Thyroid gland (tissue), 4 donors: ENCODE measurements at places on chromosomes 7 and 10. TPM values are rescaled to one million over a fixed set of nuclear protein-coding genes. Genes with fewer than 3 reads are reported as not detected.

DNA sequence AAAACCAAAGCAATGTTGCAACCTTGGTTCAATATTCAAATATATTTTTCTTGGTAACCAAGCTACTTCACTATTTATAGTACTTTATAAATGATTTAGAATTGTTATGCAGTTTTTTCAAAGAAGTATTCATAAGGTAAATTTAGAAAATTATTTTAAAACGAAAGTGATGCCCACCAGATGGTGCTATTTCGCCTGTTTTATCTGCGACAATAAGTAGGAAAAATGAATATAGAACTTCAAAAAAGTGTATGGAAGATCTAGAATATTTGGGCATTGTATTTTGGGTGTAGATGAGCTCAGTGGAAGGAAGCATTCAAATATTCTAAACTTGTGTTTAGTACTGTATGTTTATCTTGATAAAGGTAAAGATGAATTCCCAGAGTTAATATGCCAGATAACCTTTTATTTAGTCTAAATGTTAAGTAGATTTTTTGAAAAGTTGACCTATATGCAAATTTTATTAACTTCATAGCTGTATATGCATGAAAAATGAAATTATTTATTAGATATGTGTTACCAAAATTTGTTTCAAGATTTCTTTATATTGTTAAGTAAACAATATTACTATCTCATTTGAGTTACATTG is 93.2 kb downstream of the ADK start:
- H3K36me3 ChIP-seq, result peaks cover 6% of the 10 kb centered on the region
- no peaks in the 10 kb centered on the region for H3K27me3 ChIP-seq
- DNase-seq, result peak; percentile 21
- H3K27ac ChIP-seq, result no peak overlapping the region
- H3K4me3 ChIP-seq, result no peak overlapping the region

The RBP4 gene
- total RNA-seq, result 1.9 TPM

DNA sequence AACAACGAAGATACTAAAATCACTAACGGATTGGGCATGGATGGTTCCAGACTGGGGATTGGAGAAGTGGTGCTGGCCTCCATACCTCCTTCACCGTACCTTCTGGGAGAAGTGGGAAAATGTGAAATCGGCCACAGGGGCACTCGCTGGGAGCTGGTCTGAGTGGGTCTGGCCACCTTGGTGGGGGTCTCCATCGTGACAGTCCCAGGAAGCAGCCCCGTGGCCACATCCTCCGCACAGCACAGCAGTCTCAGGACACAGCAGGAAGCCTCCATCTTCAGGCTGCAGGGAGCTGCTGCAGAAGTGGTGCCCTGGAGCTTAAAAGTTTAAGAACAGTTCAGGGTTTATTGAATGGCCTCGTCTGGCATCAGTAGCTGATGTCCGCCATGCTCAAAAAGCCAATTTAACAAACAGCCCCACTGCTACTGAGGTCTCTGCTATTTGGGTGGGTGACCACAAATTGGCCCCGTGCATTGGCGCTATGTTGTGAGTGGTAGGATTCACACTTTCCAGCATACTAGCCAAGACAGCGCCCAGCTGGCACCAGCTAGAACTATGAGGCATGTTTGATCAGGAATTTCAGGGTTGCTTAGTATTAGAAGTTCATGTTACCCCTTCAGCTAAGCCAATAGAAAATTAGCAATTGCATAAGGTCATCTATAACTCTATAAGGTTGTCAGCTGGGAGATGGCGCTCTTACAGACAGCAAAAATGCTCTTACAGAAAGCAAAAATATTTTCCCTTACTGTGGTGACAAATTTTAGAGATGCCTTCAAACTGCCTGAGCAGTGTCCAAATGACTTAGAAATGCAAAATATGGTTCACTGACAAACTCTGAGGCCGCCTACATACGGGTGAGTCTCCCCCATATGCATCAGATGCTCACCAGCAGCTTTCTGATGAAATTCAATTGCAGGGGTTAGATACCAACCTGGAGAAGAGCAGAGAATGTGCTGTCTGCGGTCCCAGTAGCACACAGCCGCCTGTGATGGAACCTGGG is 17.0 kb downstream of the PKD1L1 start:
- no peaks in the 10 kb centered on the region for H3K27me3 ChIP-seq
- no peaks in the 10 kb centered on the region for H3K36me3 ChIP-seq
- no peak overlapping the region for H3K27ac ChIP-seq
- H3K4me3 ChIP-seq, result no peak overlapping the region
- no peaks in the 10 kb centered on the region for H3K4me1 ChIP-seq

DNA sequence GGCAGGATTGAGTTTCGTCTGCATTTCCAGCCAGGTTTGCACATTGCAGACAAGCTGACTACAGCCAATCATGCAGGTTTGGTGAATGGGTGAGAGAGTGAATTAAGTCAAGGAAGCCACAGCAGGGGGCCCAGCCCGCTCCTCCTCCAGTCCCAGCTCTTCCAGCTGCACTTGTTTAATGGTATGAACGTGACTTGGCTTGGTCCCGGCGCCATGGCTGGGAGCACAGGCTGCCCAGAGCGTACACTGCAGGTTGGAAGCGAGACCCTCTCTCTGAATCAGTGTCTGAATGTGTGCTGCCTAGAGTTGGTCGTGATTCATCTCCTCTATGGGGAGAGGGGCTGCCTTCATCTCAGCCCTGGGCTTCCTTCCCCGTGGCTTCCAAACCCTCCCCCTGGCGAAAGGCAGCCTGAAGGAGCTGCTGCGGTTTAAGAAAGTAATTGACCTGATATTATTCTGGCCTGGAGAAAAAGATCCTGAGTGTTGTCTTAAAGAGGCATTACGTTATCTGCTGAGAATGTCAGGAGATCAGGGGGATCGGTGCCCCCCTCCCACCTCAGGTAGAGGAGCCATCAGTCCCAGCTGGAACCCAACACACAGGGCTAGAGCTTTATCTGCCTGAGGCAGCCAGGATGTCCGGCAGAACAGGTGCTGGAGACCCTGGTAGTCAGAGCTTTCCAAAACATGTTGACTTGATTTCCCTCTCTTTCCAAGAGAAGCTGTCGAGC is 132.1 kb downstream of the COL26A1 start:
- no peak overlapping the region for H3K27ac ChIP-seq
- DNase-seq, result peak; percentile 20
- no peaks in the 10 kb centered on the region for H3K36me3 ChIP-seq
- H3K27me3 ChIP-seq, result no peaks in the 10 kb centered on the region

DNA sequence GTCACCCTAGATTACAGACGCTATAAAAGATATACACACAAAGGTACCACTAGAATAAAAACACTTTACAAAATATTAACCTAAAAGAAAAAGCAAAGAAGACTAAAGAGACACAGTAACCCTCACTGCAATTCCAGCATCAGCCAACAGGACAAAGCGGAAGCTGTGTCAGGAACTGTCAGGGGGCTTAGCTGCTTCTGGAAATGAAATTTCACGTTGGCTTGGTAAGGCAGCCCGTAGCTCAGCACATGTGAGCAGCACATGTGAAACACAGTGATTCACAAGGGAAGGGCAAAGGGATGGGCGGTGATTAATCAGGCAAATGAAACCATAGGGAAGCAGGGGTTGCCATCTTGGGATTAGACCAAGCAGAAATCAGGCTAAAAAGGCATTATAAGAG is 195.4 kb downstream of the MGMT start:
- H3K27me3 ChIP-seq, result no peaks in the 10 kb centered on the region
- DNase-seq, result no peak
- H3K27ac ChIP-seq, result no peak overlapping the region
- H3K4me1 ChIP-seq, result no peaks in the 10 kb centered on the region
- no peaks in the 10 kb centered on the region for H3K36me3 ChIP-seq
- no peak overlapping the region for H3K4me3 ChIP-seq

DNA sequence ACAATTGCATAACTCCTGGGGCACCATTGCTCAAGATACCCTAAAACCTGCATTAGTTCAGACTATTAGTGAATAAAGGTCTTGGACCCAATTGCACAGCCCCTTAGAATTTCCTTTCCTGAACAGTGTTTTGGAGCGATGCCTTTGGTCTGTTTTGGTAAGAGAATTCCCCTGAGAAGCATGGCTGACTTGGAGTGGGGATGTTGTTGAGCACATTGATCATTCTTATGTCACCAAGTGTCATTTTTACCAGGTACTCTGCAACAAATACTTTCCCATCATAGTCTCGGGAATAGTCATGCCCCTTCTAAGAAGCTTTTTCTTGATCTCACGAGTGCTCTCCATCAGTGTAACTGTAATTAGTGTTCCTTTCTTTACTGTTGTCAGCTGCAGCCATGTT is 229.7 kb downstream of the GFRA1 start:
- no peak overlapping the region for H3K27ac ChIP-seq
- no peak overlapping the region for H3K4me3 ChIP-seq
- H3K36me3 ChIP-seq, result no peaks in the 10 kb centered on the region
- DNase-seq, result no peak
- H3K4me1 ChIP-seq, result no peaks in the 10 kb centered on the region

The SPDYE9 gene
- total RNA-seq, result not detected

- H3K4me3 ChIP-seq, result no peak overlapping the region
- peaks cover 7% of the 10 kb centered on the region for H3K4me1 ChIP-seq
These were observed 24.5 kb downstream of the CRCP start for GRCh38 chr7:66138994-66139752.

The SPDYE6 gene
- total RNA-seq, result not detected

DNA sequence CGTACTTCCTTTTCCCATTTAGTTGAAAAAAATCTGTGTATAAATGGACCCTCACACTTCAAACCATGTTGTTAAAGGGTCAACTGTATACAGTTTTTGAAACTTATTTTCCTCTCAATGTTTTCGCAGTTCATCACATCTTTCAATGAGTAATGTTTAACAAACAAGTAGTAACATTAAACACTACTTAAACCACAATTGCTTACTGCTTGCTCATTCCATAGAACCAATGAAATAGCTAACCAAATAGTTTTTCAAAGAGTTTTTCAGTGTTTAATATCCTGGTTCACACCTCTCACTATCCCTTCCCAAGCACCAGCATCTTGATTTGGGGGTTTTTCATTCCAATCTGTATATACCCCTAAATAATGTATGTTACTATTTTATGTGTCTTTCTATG is 9.1 kb downstream of the SEM1 start:
- no peak overlapping the region for H3K27ac ChIP-seq
- H3K27me3 ChIP-seq, result no peaks in the 10 kb centered on the region
- no peak overlapping the region for H3K4me3 ChIP-seq
- H3K4me1 ChIP-seq, result no peaks in the 10 kb centered on the region

- H3K27ac ChIP-seq, result no peak overlapping the region
- no peak overlapping the region for H3K4me3 ChIP-seq
- no peaks in the 10 kb centered on the region for H3K36me3 ChIP-seq
These were observed 54.4 kb downstream of the GOLGA7B start for GRCh38 chr10:97904018-97904381.

GRCh38 chr7:36985316-36985715 is 261.0 kb upstream of the AOAH start:
- no peak overlapping the region for H3K4me3 ChIP-seq
- H3K36me3 ChIP-seq, result no peaks in the 10 kb centered on the region
- peaks cover 17% of the 10 kb centered on the region for H3K4me1 ChIP-seq
- no peak overlapping the region for H3K27ac ChIP-seq
- peak; percentile 28 for DNase-seq
- no peaks in the 10 kb centered on the region for H3K27me3 ChIP-seq

The GPR85 gene
- 0.75 TPM for total RNA-seq

GRCh38 chr7:45923290-45923689 is 2.2 kb upstream of the IGFBP3 start:
- no peaks in the 10 kb centered on the region for H3K36me3 ChIP-seq
- H3K4me1 ChIP-seq, result peaks cover 14% of the 10 kb centered on the region
- H3K27ac ChIP-seq, result no peak overlapping the region
- no peak overlapping the region for H3K4me3 ChIP-seq
- H3K27me3 ChIP-seq, result no peaks in the 10 kb centered on the region

- H3K4me3 ChIP-seq, result no peak overlapping the region
- no peak for DNase-seq
- H3K27me3 ChIP-seq, result no peaks in the 10 kb centered on the region
- H3K4me1 ChIP-seq, result no peaks in the 10 kb centered on the region
These were observed 188.1 kb downstream of the ACTR3B start for GRCh38 chr7:152947686-152948085.

DNA sequence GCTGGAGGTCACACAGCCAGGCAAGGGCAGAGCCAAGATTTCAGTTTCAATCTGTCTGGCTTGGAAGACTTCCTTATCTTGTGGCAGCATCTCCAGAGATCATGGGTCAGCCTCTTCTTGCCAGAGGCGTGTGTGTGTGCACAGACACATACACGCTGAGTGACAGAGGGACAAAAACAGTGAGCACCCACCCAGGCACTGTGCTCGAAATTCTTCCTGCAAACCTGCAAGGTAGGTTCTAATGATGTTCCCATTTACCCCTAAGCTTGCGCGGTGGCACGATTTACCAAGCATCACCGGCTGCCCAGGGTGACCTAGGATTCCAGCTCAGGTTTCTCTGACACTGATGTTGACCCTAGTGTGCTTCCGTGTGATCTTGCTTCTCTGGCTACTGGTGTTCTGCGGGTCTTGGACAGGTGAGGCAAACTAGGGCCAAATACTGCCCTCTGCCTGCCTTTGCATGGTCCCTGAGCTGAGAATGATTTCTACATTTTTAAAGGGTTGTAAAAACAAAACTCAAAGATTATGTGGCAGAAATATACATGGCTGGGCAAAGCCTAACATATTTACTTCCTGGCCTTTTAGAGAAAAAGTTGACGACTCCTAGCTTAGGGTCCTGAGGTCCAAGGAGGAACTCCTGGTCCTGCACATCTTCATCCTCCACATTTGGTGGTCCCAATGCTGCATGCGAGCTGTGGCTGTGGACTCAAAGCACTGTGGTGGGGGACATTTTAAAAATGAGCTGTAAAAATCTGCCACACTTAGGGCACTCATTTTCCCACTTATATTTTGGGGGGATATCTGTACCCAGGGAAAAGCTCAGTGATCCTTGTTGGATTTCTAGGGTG is 268.5 kb downstream of the RPS24 start:
- H3K27ac ChIP-seq, result peak overlapping the region; percentile 89
- peaks cover 4% of the 10 kb centered on the region for H3K4me1 ChIP-seq
- no peaks in the 10 kb centered on the region for H3K27me3 ChIP-seq
- DNase-seq, result peak; percentile 48
- H3K36me3 ChIP-seq, result no peaks in the 10 kb centered on the region

The FGFBP3 gene
- total RNA-seq, result 0.96 TPM

DNA sequence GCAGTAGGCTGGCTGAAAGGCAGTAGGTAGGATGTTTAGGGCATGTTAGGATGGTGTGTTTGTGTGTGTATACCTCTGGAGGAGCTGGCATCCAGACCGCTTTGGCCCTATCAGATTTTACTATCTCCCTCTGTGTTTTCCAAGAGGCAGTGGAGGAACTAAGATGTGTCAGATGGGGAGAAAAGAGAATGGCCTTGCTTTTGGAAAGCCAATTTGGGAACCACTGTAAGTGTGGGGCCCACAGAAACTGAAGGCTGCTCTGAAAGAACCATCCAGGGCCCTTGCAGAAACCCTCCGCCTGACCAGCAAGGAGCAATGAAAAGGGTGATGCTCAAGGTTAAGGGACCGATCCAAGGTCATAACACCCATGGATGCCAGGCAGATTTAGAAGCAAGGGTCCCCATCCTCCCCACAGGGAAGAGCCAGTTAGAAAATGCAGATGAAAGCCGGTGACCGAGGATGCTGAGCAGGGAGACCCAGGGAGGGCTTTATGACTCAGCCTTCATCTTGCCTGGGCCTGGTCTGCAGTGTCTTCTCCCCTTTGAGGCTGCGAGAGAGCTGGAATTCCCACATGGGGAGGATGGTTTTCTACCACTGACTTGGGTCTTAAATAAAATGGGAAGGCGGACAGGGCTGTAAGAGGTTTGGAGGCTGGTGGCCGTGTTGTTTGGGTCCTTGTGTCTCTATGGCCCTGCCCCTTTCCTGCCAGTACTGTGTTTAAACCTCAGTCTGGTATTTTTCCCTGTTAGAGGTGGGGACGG is 275.8 kb downstream of the LRMDA start:
- no peak for DNase-seq
- H3K27me3 ChIP-seq, result no peaks in the 10 kb centered on the region
- peak overlapping the region; percentile 36 for H3K27ac ChIP-seq
- H3K36me3 ChIP-seq, result no peaks in the 10 kb centered on the region
